ENCODE measurements at places on chromosomes 6 and 20. TPM values are rescaled to one million over a fixed set of nuclear protein-coding genes. Genes with fewer than 3 reads are reported as not detected.
A peak's percentile ranks its signal among the peaks of the same experiment; 100 is the strongest.

- no peak overlapping the region for H3K4me3 ChIP-seq
- no peaks in the 10 kb centered on the region for H3K27me3 ChIP-seq
- no peak for DNase-seq
- no peaks in the 10 kb centered on the region for H3K4me1 ChIP-seq
Observed at GRCh38 chr6:124441450-124441849, 520.8 kb upstream of the RNF217 start.

DNA sequence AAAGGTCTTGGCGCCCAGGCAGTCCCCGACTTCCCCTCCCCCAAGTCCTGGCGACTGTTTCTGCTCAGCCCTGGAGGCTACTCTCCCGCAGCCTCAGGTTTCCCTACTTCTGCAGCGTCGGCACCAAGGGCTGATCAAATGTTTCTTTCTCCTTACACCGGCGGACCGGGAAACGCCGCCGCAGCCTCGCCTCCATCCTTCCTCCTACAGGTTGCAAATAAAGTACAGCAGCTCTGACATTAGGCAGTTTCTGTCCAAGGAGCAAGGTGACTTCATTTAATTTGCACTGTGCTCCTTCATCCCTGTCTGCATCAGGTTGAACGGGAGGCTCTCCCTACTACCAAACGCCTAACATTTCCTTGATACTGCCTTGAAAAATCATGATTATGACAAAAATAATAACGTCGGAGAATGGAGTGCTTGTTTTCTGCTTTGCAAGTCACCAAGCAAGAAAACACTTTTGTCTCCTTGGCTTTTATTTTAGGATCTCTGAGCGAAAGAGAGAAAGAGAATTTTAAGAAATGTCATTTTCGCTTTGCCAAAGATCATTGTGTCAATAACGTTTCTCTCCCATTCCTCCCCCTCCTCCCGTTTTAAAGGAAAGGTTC lies 1.0 kb downstream of the CLIC5 start:
- no peaks in the 10 kb centered on the region for H3K27me3 ChIP-seq
- H3K4me3 ChIP-seq: peak overlapping the region; percentile 61
- peaks cover 11% of the 10 kb centered on the region for H3K4me1 ChIP-seq
- peak overlapping the region; percentile 92 for H3K27ac ChIP-seq

DNA sequence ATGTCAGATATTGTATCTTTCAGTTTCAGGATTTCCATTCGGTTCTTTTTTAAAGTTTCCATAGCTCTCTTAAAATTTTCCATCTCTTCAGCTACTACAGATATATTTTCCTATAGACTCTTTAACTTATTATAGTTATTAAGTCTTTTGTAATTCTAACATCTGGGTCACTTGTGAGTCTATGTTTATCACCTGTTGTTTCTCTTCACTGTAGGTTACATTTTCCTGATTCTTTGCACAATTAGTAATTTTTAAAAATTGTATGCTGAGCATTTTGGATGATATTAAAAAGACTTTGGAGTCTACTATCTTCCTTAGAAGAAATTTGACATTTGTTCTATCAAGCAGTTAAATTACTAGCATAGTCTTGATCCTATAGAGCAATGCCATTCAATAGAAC lies 140.7 kb downstream of the QRSL1 start:
- DNase-seq: no peak
- H3K27me3 ChIP-seq: no peaks in the 10 kb centered on the region
- H3K4me3 ChIP-seq: no peak overlapping the region

GRCh38 chr6:152634773-152635172 lies 2.4 kb downstream of the SYNE1 start:
- H3K36me3 ChIP-seq: no peaks in the 10 kb centered on the region
- peak overlapping the region; percentile 92 for H3K27ac ChIP-seq
- H3K27me3 ChIP-seq: no peaks in the 10 kb centered on the region
- H3K4me3 ChIP-seq: peak overlapping the region; percentile 85

DNA sequence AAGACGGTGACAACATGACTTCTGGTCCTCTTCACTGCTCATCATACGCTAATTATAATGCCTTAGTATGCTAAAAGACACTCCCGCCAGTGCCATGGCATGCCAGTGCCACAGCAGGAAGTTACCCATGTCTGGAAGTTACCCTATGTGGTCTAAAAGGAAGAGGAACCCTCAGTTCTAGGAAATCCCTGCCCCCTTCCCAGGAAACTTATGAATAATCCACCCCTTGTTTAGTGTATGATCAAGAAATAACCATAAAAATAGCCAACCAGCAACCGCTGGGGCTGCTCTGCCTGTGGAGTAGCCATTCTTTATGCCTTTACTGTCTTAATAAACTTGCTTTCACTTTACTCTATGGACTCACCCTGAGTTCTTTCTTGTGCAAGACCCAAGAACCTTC lies 15.8 kb upstream of the SERPINB9 start:
- peaks cover 3% of the 10 kb centered on the region for H3K4me1 ChIP-seq
- H3K27ac ChIP-seq: peak overlapping the region; percentile 42
- no peak for DNase-seq
- H3K4me3 ChIP-seq: no peak overlapping the region
- H3K27me3 ChIP-seq: no peaks in the 10 kb centered on the region
- no peaks in the 10 kb centered on the region for H3K36me3 ChIP-seq

DNA sequence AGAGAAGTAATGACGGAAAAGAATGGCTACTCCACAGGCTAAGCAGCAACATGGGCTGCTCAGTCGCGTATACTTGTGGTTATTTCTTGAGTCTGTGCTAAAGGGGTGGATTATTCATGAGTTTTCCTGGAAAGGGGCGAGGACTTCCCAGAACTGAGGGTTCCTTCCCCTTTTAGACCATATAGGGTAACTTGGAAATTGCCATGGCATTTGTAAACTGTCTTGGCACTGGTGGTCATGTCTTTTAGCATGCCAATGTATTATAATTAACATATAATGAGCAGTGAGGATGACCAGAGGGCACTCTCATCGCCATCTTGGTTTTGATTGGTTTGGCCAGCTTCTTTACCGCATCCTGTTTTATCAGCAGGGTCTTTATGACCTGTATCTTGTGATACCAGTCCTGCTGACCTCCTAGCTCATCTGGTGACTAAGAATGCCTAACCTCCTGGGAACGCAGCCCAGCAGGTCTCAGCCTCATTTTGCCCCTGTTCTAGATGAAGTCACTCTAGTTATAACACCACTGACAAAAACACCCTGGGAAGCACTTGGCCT lies 11.4 kb downstream of the LBP start:
- no peak overlapping the region for H3K4me3 ChIP-seq
- H3K27ac ChIP-seq: no peak overlapping the region
- H3K27me3 ChIP-seq: no peaks in the 10 kb centered on the region
- H3K36me3 ChIP-seq: no peaks in the 10 kb centered on the region
- no peak for DNase-seq

- no peak for DNase-seq
- H3K27ac ChIP-seq: no peak overlapping the region
- H3K36me3 ChIP-seq: no peaks in the 10 kb centered on the region
- H3K4me3 ChIP-seq: no peak overlapping the region
Observed at GRCh38 chr6:155787168-155787567, 331.5 kb upstream of the NOX3 start.

DNA sequence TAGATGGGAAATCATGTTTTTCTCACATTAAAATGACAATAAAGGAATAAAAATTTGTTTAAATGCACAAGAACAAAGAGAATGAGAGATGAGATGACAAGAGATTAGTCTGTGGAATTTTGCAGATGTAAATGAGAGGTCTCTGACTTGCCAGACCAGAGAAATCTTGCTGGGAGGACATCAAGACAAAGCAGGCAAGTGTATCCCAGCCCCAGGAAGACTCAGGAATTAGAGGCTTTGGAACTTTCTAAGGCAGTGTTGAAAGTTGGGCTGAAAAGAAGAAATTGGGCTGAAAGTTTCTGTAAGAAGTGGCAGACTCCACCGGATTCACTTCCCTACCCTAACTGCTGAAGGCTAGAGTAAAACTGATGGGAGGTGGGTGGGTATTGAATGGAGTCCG lies 54.6 kb downstream of the AFDN start:
- no peak overlapping the region for H3K4me3 ChIP-seq
- H3K36me3 ChIP-seq: peaks cover 2% of the 10 kb centered on the region
- DNase-seq: no peak
- H3K27me3 ChIP-seq: no peaks in the 10 kb centered on the region
- no peak overlapping the region for H3K27ac ChIP-seq

DNA sequence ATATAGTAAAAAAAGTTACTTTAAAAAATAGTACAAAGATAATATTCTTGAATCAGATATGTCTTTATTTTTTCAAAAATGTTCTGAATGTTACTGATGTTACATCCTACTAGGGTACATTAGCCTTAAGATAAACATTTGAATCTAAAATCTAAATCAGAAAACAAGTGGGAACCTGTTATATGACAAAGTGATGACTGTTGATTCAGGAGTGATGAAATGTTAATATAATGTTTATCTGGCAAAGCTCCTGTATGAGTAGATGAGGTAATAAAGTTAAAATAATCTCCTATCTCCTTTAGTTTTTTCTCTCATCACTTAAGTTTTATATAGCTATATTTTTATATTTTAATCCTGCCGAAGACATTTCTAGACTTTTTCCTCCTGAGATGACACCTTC lies 4.2 kb downstream of the DOP1A start:
- H3K4me1 ChIP-seq: peaks cover 32% of the 10 kb centered on the region
- no peaks in the 10 kb centered on the region for H3K36me3 ChIP-seq
- H3K4me3 ChIP-seq: no peak overlapping the region

GRCh38 chr6:146949425-146949824 lies 254.8 kb upstream of the STXBP5 start:
- no peaks in the 10 kb centered on the region for H3K4me1 ChIP-seq
- no peak overlapping the region for H3K4me3 ChIP-seq
- H3K36me3 ChIP-seq: no peaks in the 10 kb centered on the region
- no peaks in the 10 kb centered on the region for H3K27me3 ChIP-seq
- H3K27ac ChIP-seq: no peak overlapping the region

DNA sequence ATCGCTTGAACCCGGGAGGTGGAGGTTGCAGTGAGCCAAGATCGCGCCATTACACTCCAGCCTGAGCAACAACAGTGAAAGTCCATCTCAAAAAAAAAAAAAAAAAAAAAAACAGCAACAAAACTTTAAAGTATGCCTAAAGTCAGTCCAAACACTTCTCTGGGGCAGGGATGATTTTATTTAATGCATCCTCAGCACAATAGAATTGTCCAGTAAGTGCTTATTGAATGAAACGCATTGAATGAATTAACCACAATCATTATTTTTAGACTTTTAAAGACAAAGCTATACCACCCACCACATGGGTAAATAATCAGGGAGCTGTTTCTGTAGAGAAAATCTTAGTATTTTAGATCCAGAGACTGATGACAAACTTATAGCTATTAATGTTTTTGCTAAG lies 16.6 kb upstream of the CTAGE9 start:
- H3K36me3 ChIP-seq: no peaks in the 10 kb centered on the region
- no peaks in the 10 kb centered on the region for H3K27me3 ChIP-seq
- DNase-seq: no peak
- no peak overlapping the region for H3K27ac ChIP-seq
- no peak overlapping the region for H3K4me3 ChIP-seq
- H3K4me1 ChIP-seq: no peaks in the 10 kb centered on the region

GRCh38 chr6:121759370-121759769 lies 323.9 kb downstream of the GJA1 start:
- no peaks in the 10 kb centered on the region for H3K4me1 ChIP-seq
- no peak overlapping the region for H3K27ac ChIP-seq
- no peaks in the 10 kb centered on the region for H3K36me3 ChIP-seq
- DNase-seq: no peak

DNA sequence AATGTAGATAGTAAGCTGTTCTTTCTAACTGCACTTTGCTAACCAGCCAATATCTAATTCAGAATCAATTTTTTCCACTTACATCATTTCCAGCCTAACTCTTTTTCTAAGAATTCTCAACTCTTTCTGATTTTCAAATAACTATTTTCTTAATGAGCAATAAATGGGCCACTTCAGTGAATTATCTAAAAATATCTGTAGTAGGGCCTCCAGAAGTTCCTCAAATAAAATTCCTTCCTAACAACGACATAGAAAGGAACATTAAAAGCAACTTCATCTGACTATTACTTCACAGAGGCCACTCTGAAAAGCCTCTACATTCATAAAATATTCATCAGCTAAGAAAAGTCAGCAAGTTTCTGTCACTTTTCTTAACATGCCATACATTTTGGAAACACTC lies 4.8 kb downstream of the COL12A1 start:
- H3K27me3 ChIP-seq: no peaks in the 10 kb centered on the region
- H3K36me3 ChIP-seq: no peaks in the 10 kb centered on the region
- H3K27ac ChIP-seq: no peak overlapping the region
- H3K4me1 ChIP-seq: peaks cover 23% of the 10 kb centered on the region

DNA sequence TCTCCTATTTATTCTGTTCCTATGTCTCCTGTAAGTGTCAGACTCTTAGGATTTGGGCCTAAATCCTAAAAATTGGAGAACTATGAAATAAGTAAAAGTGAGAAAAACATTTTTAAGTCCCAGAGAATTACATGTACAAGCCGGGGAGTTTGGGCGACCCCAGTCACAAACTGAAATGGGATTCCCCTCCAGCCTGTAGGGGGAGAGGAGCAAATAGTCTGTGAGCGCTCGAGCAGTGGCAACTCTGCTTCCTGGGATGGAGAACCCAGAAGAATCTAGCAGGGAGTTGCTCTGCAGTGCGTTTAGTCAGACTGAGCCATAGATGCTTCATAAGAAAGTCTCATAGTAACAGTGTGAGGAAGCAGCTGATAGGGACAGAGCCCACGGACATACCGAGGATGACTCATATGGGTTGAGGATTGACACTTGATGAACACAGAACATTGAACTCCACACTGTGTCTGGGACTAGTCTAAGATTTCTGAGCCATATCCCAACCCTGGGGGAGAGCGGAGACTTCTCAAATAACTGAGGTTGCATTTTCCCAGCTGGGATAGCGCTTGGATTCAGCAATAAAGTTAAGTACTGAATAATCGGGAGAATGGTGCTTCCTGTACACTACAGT lies 437.2 kb downstream of the BCKDHB start:
- no peak for DNase-seq
- no peaks in the 10 kb centered on the region for H3K27me3 ChIP-seq
- H3K4me1 ChIP-seq: no peaks in the 10 kb centered on the region

AGPAT1 gene
- 34.1 TPM for total RNA-seq

TRIM26 gene
- 67.1 TPM for total RNA-seq

CPNE5 gene
- 4.0 TPM for total RNA-seq

FIG4 gene
- total RNA-seq: 30.8 TPM

TMC2 gene
- not detected for total RNA-seq

NKAIN2 gene
- total RNA-seq: not detected

FAM83D gene
- 2.6 TPM for total RNA-seq

DSP gene
- 33.8 TPM for total RNA-seq

TINAG gene
- not detected for total RNA-seq
